Activated T-cell treated with anti-CD3 and anti-CD28 coated beads, Interleukin-2, amount 50 U/mL, for 4 hours (primary cell): ENCODE measurements at places on chromosomes 7 and 10. TPM values are rescaled to one million over a fixed set of nuclear protein-coding genes. Genes with fewer than 3 reads are reported as not detected.

GRCh38 chr10:63716016-63716580 lies 194.9 kb downstream of the REEP3 start:
- no peak for DNase-seq

The KCNIP2 gene
- 0.23 TPM for total RNA-seq

DNA sequence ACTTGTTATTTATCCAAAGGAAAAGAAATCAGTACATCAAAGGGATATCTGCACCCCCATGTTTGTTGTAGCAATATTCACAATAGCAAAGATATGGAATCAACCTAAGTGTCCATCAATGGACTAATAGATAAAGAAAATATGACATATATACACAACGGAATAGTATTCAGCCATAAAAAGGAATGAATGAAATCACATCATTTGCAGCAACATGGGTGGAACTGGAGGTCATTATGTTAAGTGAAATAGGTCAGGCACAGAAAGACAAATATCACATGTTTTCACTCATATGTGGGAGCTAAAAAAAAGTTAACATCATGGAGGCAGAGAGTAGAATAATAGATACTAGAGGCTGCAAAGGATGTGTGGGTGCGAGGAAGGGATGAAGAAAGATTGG lies 25.0 kb upstream of the KAT6B start:
- no peak for DNase-seq

DNA sequence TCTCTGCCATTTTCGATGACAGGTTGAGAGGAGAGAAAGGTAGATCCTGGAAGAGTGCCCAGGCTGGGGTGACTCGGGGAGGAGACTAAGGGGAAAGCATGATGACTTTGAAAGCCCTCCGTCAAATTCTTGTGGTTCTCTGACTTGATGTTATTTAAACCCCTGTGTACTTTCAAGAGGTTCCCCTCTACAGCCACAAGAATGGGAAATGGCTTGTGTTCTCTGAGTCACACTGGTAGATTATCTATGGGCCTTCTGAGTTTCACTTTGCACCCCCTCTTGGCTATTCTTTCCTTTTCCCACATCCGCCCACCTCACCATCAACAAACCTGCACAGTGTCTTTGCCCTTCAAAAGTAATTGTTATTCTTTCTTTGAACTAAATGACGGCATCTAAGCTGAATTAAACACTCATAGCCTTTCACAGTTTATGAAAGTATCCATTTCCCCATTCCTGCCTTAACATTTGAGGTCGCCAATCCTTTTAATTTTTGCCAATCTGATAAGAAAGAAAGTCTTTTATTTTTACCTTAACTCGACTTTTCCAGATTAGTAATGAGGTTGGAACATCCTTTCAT lies 24.1 kb downstream of the PRF1 start:
- peak; percentile 47 for DNase-seq

The CCDC172 gene
- total RNA-seq = not detected

GRCh38 chr10:124124123-124124768 lies 30.8 kb upstream of the CHST15 start:
- DNase-seq = no peak

GRCh38 chr7:102313997-102314780 lies 27.5 kb downstream of the SH2B2 start:
- no peak for DNase-seq

DNA sequence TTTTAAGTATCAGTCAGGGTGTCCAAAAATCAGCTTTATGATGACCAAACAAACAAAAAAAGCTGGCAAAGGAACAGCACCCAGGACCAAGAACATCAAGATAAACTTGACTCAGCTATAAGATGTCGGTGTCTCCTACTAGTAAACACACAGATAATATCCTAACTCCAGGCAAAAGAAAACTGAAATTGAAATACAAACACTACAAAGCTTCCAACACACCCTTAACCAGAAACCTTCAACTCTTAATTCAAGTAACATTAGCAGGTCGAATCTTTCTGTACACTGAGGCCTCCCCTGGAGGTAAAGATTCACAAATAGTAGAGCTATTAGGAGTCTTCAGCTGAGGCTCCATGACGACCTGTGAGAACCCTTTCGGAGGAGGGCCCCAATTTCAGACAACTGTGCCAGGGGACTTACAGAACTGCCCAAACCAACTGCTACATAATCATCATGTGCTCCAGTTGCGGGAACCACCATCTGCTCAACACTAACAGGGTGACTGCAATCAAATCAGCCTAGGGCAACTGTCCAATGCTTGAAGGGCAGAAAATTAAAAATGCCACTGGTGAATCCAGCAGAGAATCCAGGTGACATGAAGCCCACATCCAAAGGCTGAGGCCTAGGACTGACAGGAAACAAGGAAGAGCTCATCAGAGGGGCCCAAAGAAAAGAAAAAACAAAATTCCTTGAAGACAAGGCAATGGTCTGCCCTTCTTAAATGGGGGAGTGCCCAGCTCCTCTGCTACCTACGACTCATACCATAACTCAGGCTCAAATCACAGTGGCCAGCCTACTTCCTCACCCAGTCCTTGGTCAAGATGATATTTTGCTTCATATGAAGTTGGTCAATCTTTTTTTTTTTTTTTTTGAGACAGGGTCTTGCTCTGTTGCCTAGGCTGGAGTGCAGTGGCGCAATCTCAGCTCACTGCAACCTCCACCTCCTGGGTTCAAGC lies 20.0 kb downstream of the XPNPEP1 start:
- no peak for DNase-seq

DNA sequence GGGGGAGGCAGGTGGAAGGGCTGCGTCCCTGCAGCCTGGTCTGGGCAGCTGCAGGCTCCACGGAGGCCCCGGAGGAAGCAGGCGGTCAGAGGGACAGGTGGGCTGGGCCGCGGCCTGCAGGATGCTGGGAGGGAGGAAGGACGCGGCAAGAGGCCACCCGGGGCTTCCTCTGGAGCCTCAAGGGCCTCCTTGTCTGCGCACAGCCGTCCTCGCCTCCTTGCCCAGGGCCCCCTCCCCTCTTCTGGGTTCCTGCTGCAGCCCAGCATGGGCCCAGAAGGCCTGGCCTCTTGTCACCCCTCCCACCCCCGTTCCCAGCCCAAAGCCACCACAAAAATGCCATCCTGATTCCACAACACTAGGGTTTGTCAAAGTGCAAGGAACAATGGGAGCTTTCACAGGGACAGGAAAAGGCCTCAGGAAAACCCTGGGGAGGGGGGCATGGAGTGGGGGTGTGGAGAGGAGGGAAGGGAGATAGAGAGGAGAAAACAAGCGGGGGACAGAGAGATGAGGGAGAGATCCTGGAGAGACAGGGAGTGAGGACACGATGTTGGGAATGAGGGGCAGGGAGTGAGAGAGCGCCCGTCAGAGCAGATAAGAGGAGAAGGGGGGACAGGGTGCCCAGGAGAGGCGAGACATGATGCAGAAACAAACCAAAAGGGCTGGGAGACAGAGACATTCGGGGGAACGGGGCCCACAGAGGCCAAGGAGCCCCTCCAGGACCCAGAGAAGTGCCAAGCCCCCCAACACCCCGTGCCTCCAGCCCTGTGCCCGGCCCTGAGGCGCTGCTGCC lies 41.8 kb downstream of the ZCCHC24 start:
- DNase-seq = no peak

DNA sequence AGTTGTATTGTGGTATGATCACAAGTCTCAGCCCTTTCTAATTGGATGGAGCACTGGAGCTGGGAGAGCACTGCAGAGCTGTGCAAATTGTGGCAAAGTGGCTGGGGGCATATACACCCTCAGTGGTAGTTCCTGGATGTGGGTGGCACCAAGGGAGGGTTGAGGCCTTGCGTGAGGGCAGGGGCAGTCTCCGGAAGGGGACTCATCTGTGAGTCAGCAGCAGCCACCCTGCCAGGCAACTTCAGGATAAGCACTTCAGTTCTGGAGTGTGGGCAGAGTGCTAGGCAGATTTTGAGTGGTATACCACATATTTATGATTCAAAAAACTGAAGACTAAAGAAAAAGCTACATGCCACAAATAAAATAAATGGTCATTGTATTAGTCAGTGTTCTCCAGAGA lies 210.5 kb downstream of the ETV1 start:
- no peak for DNase-seq

The RNF32 gene
- 0.24 TPM for total RNA-seq

The GDF2 gene
- not detected for total RNA-seq

GRCh38 chr10:110781139-110781538 lies 90.6 kb upstream of the PDCD4 start:
- no peak for DNase-seq

GRCh38 chr7:156499247-156499881 lies 141.2 kb upstream of the RNF32 start:
- DNase-seq = no peak

The ZNF488 gene
- not detected for total RNA-seq

GRCh38 chr7:98869597-98870120 lies at the start of gene TMEM130:
TMEM130 (minus strand) TSS chr7:98870014; CDS start chr7:98869861, 153 bp downstream.
- DNase-seq = no peak

The POLR3A gene
- 31.0 TPM for total RNA-seq

GRCh38 chr10:4651404-4652037 lies 174.5 kb upstream of the AKR1E2 start:
- DNase-seq = no peak

GRCh38 chr7:13017333-13017857 lies 330.0 kb downstream of the ARL4A start:
- DNase-seq = no peak

DNA sequence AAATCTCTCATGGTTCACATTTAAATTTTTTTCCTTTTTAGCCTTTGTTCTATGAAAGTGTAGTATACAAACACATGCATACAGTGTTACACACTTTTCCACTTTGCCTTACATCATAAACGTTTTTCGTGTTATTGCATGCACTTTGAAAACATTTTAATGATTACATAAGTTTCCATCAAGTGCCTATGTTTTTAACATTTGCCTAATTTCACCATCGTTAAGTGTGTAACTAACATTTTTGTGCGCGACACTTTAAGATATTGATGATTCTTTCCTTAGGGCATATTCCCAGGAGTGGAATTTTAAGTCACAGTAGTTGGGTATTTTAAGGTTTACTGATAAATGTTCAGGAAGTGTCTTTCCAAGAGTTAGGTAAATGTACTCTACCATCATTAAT lies 1.5 kb upstream of the FRAT2 start:
- DNase-seq = no peak

GRCh38 chr10:127977357-127978009 lies 70.6 kb downstream of the PTPRE start:
- no peak for DNase-seq

DNA sequence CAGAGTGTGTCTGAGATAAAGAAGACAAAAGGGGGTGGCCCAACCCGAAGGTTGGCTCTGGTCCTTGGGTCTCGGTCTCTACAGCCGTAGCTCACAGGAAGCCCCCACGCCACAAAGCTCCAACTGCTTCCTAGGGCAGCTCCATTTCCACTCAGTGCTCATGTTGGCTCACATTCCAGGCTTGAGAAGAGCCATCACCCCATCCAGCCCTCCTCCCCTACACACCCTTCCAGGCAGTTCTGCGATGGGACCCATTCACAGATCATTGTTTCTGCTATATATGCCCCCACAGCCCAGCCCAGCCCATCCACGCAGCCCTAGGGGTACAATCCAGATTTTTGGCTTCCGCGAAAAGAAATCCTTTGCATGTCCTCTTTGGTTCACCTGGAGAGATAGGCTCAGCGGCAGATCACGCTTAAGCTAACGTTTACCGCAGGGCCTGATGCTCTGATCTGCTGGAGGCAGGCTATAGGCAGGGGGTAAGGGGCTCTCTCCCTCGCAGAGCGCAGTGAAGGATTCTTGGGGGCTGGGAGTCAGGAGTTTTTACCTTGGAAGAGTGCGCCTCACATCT lies 6.2 kb upstream of the HOXA11 start:
- no peak for DNase-seq

- DNase-seq = peak; percentile 10
Measured at GRCh38 chr7:107874605-107875446, 16.2 kb upstream of the DLD start.

DNA sequence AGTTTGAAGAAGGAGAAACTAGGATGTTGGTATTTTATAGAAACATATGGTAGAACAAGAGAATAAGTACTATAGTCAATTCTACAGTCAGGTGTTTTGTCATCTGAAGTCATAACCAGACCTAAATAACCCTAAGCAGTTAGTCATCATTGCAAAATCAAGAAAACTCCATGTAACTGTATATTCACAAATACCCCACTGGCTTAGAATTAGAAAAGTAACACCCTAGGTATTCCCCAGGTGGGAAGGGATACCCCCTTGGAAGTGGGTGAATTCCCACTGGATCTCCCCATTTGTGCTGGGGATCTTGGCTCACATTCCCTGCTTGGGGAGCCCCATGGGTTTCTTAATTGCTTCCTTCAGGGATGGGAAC lies 45.9 kb upstream of the ITGB8 start:
- no peak for DNase-seq

The GPR37 gene
- total RNA-seq = not detected

GRCh38 chr10:33330543-33331378 lies 3.7 kb downstream of the NRP1 start:
- DNase-seq = peak; percentile 78

GRCh38 chr7:80910228-80910627 lies 8.6 kb downstream of the SEMA3C start:
- no peak for DNase-seq

DNA sequence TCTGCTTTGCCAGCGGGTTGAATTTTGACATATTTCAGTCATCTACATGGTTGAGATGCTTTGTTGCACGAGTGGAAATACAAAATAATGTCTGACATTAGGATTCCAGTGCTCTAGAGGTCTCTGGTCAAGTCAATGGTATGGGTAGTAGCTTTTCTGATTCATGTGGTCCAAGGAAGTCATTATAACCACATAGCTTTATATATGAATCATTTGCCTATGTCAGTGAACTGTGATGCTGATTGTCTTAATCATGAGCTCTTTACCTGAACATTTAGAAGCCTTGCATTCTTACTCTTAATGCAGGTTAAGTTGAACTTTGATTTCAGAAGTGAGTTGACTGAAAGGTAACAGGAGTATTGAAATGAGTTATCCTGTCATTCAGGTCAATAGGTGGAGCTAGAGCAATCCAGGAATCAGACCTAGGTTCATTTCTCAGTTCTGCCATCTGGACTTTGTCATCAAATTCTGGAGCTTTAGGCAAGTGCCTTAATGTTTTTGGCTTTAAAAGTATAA lies 3.3 kb downstream of the MAPK8 start:
- no peak for DNase-seq

GRCh38 chr7:116224492-116225098 lies 14.3 kb downstream of the TES start:
- no peak for DNase-seq

GRCh38 chr7:26307226-26307625 lies 15.6 kb downstream of the SNX10 start:
- no peak for DNase-seq

The FBH1 gene
- 67.9 TPM for total RNA-seq

The CALHM2 gene
- total RNA-seq = 3.8 TPM

The UCN3 gene
- not detected for total RNA-seq

The OIT3 gene
- not detected for total RNA-seq

The TUBB8 gene
- total RNA-seq = not detected
